ENCODE measurements at places on chromosomes 3 and 15. TPM values are rescaled to one million over a fixed set of nuclear protein-coding genes. Genes with fewer than 3 reads are reported as not detected.

Gene SLC22A13
- 0.34 TPM for total RNA-seq

Gene SERPINI2
- not detected for total RNA-seq

GRCh38 chr15:65926459-65926858 lies 57.2 kb downstream of the RAB11A start:
- no peak for DNase-seq

- no peak for DNase-seq
Measured at GRCh38 chr3:140391061-140391460, 286.8 kb upstream of the TRIM42 start.

Gene CPLX3
- not detected for total RNA-seq

- DNase-seq = no peak
Measured at GRCh38 chr3:126022741-126023359, 53.9 kb downstream of the ROPN1B start.

DNA sequence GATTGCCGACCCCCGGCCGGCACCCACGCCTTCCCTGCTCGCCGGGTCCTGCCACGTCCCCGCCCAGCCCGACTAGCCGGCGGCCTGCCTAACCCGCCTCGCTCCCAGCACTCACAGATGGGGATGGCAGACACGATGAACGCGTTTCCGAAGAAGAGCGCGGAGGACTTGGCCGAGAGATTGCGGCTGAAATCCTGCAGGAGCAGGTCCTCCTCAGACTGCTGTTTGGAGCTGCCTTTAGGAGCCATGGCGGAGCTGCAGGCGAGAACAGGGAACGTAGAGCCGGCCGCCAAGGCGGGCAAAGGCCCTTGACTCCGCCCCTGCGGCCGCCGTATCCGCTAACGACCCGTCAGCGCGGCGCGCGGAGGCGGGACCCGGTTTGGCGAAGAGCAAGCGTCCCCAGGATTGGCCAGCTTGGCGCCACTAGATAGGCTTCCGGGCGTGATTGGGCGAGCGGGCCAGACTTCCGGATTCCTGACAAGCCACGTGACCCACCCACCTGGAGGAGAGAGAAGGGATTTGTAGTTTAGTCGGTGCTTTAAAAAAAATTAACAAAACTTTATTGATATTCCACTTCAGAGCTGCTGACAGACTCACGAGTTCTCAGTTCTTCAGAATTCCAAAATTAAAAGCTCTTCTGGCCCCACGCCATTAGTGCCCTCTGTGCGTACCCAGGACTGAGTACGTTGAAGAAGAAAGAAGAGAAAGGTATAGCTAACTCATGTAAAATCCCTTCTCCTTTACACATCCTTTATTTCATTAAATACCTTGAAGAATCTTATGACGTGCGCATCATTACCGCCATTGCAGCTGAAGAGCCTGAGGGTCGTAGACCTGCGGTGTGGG lies at the start of gene SSR3:
Gene SSR3 (minus strand): TSS at position 276 of the 846 bp plus-strand sequence. CDS start 28 bp downstream, at position 248.
- peak; percentile 97 for DNase-seq

- DNase-seq = no peak
Measured at GRCh38 chr15:88800738-88801137, 2.5 kb upstream of the ACAN start.

Gene CYP1A2
- total RNA-seq = not detected
